Mesothelial cell of epicardium (in vitro differentiated cells): ENCODE measurements at places on chromosomes 5 and 9. TPM values are rescaled to one million over a fixed set of nuclear protein-coding genes. Genes with fewer than 3 reads are reported as not detected.

Gene RETREG1
- 7.8 to 9.2 TPM (median 8.3 TPM) in 3 replicates for total RNA-seq

Gene LCN1
- not detected in 3 replicates for total RNA-seq

Gene ZDHHC11
- total RNA-seq = 9.7 to 13.3 TPM (median 11.4 TPM) in 3 replicates

Gene F12
- total RNA-seq = 2.1 to 2.7 TPM (median 2.3 TPM) in 3 replicates

Gene IFNB1
- not detected in 3 replicates for total RNA-seq

Gene OBP2B
- not detected in 3 replicates for total RNA-seq

DNA sequence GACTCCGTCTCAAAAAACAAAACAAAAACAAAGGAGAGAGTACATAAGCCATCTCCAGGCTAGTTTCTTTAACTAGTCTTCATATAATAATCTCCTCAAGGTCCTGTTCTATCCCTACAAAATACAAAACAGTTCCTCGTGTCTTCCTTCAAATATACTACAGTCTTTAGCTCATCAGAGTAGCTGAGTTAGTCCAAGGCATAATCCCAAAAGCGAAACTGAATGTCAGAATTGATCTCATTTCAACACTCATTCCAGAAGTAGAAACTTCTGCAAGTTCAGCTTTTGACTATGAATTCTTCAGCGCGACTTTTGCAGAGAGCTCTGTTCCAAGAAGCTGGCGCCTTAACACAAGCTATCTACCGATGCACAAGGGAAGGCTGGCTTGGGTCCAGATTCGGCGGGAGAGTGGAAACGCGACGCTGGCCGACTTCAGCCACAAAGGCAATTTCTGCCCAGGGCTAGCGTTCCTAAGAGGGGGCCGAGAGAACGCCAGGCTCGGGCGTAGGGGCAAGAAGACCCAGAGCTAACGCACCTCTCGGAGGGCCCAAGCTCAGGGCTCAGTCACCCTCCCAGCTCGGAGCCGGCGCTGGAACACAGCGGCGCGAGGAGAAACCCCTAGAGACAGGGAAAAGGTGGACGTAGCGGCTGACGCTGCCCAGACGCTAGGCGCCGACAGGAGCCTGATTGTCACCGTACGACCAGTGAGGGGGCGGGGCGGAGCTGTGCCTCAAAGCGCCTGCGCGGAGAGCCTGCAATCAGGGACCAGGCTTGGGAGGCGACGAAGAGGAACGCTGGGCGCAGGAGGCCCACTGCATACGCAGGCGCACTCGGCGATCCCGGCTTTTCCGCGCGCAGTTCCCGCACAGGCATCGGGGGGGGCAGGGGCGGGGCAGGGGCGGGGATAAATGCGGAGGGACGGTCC, 469 bp upstream of the HSDL2 start:
- no peaks in the 10 kb centered on the region for H3K27me3 ChIP-seq
- H3K36me3 ChIP-seq = peaks cover 17% of the 10 kb centered on the region
- H3K4me1 ChIP-seq = peaks cover 47% of the 10 kb centered on the region
- H3K4me3 ChIP-seq = peak overlapping the region; percentile 95
- peak overlapping the region; percentile 100 for H3K27ac ChIP-seq

DNA sequence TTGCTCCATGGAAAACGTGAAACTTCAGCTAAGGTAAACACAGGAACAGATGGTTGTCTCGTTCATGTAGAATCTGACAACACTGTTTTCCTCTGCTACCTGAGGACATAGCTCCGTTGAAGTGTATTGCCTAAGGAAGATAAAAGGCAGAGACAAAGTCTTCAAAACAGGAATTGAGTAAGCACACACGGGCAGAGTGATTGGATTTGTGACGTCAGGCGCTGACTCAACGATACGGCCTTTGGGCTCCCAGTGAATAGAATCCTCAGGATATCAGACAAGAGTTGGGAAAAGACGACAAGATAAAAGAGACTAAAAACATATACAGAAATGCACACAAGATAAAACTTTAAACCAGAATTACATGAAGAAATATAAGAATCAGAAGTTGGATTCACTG, 787.1 kb upstream of the CTNND2 start:
- H3K4me1 ChIP-seq = peaks cover 8% of the 10 kb centered on the region
- H3K27me3 ChIP-seq = no peaks in the 10 kb centered on the region
- H3K27ac ChIP-seq = peak overlapping the region; percentile 5
- no peak overlapping the region for H3K4me3 ChIP-seq
- no peaks in the 10 kb centered on the region for H3K36me3 ChIP-seq

DNA sequence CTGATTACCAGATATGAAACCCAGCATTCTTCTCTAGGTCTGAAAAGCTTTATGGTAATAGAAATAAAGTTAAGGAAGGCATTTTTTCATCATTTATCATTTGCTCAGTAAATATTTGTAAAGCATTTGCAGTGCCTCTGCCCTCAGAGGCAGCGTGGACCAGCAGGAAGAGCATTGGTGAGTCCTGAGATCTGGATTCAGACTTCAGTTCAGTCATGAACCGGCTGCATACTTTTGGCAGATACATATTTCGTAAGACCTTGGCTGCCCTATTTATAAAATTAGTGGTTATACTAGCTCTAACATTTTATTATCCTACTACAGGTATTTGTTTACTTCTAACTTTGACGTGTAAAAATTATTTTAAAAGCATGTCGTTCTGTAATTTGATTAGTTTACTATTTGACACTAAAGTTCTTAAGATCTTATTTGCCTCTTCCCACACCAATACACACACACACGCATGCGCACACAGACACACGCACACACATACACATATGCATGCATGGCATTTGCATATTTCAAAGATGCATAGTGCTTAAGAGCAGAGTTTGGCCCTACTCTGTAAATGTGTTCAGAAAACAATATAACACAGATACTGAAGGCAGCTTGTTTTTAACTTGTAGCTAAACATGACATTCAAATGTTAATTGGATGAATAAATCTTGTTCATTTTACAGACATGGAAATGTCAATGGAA, 101.9 kb downstream of the RPS23 start:
- peaks cover 8% of the 10 kb centered on the region for H3K4me1 ChIP-seq
- H3K36me3 ChIP-seq = peaks cover 9% of the 10 kb centered on the region
- no peak overlapping the region for H3K27ac ChIP-seq
- H3K4me3 ChIP-seq = no peak overlapping the region
- no peak for DNase-seq

GRCh38 chr9:114908104-114908622, 22.2 kb downstream of the TNFSF8 start:
- peak overlapping the region; percentile 7 for H3K4me3 ChIP-seq
- H3K4me1 ChIP-seq = peaks cover 65% of the 10 kb centered on the region
- H3K27ac ChIP-seq = peak overlapping the region; percentile 87
- no peaks in the 10 kb centered on the region for H3K27me3 ChIP-seq

- H3K27me3 ChIP-seq = no peaks in the 10 kb centered on the region
- peaks cover 4% of the 10 kb centered on the region for H3K4me1 ChIP-seq
- H3K4me3 ChIP-seq = no peak overlapping the region
- H3K36me3 ChIP-seq = peaks cover 16% of the 10 kb centered on the region
These were observed 131.8 kb upstream of the SLC12A2 start for GRCh38 chr5:127951791-127952190.

DNA sequence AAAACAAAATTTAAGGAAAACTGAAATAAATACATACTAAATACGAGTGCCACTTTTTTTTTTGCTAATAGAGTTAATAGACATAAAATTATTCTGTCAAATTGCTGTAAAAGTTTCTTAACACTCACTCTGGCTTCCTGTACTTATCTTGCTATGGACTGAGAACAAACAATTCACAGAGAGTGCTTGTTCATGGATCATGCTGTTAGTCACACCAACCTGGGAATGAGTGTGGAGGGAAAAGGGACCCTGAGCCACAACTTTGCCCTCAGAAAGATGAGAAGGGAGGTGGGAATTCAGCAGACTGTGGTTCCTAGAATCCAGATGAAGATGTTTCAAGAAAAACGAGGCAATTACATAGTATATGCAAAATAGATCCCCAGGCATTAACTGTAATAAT, 246.9 kb downstream of the FBXL7 start:
- peaks cover 22% of the 10 kb centered on the region for H3K4me1 ChIP-seq
- H3K36me3 ChIP-seq = peaks cover 14% of the 10 kb centered on the region
- no peaks in the 10 kb centered on the region for H3K27me3 ChIP-seq
- H3K27ac ChIP-seq = peak overlapping the region; percentile 37

DNA sequence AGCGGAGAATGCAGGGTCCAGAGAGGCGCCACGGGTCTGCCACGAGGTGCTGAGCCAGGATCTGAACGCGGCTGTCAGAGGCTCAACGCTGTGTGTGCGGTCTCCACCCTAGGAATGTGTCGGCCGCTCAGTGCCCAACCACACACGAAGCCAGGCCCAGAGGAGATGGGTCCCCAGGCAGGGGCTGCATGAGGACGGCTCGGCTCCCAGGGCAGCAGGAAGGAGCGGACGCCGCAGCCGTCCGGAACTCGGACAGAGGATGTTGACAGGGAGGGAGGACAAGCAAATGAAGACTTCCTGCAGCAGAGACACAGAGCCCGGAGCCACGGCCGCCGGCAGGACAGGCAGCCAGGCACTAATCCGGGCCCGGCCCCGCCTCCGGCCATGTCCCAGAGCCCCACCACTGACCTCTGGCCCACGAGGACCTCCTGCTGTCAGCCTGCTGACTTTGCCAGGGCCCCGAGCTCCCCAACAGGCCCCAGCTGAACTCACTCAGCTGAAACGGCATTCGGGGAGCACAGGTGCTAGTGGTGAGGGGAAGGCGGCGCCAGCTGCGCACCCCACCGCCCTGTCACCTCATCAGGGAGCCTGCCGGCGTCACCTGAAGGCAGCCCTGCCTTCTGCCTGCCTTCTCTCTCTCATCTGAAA, 12.7 kb downstream of the VAV2 start:
- H3K27me3 ChIP-seq = no peaks in the 10 kb centered on the region
- H3K4me3 ChIP-seq = no peak overlapping the region
- peaks cover 37% of the 10 kb centered on the region for H3K4me1 ChIP-seq
- no peaks in the 10 kb centered on the region for H3K36me3 ChIP-seq
- H3K27ac ChIP-seq = peak overlapping the region; percentile 34
- DNase-seq = no peak

GRCh38 chr9:33289496-33289895, 820 bp upstream of the NFX1 start:
- DNase-seq = no peak
- peaks cover 2% of the 10 kb centered on the region for H3K36me3 ChIP-seq
- peaks cover 20% of the 10 kb centered on the region for H3K4me1 ChIP-seq
- H3K27me3 ChIP-seq = no peaks in the 10 kb centered on the region
- peak overlapping the region; percentile 99 for H3K27ac ChIP-seq
- peak overlapping the region; percentile 91 for H3K4me3 ChIP-seq

- no peak overlapping the region for H3K27ac ChIP-seq
- no peak for DNase-seq
- H3K4me3 ChIP-seq = no peak overlapping the region
- no peaks in the 10 kb centered on the region for H3K36me3 ChIP-seq
- H3K4me1 ChIP-seq = peaks cover 23% of the 10 kb centered on the region
These were observed 175.2 kb downstream of the PSAT1 start for GRCh38 chr9:78472111-78472510.

DNA sequence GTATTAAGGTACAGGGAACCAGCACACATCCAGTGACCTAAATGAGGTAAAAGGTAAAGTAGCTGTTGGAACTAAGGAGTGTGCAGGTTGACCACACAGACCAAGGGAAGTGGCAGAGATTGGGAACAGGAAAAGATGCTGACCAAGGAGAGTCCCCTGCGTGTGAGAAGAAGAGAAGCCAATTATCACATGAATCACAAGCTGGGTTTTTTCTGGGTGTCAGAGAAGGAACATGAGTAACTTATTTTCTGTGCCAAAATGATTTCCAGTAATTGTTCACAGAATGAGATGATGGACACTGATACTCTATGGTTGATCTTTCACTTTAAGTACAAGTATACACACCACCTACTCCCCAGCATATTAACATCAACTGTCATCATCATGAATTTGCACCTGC, 130.7 kb upstream of the ACO1 start:
- H3K4me3 ChIP-seq = no peak overlapping the region
- no peaks in the 10 kb centered on the region for H3K36me3 ChIP-seq
- peaks cover 5% of the 10 kb centered on the region for H3K27me3 ChIP-seq

GRCh38 chr9:38127271-38127839, 58.3 kb upstream of the SHB start:
- H3K36me3 ChIP-seq = no peaks in the 10 kb centered on the region
- peaks cover 2% of the 10 kb centered on the region for H3K4me1 ChIP-seq
- no peak overlapping the region for H3K4me3 ChIP-seq

DNA sequence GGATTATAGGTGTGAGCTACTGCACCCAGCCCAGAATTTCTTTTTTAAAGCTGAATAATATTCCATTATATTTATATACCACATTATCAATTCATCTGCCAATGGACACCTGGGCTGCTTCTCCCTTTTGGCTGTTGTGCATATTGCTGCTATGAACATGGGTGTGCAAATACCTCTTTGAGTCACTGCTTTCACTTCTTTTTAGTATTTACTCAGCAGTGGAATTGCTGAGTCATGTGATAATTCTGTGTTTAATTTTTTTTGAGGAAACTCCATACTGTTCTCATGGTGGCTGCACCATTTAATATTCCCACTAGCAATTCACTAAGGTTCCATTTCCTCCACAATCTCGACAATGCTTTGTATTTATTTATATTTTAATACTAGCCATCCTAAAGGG, 36.1 kb upstream of the KIF4B start:
- no peaks in the 10 kb centered on the region for H3K4me1 ChIP-seq
- DNase-seq = no peak
- no peak overlapping the region for H3K27ac ChIP-seq
- no peaks in the 10 kb centered on the region for H3K27me3 ChIP-seq

DNA sequence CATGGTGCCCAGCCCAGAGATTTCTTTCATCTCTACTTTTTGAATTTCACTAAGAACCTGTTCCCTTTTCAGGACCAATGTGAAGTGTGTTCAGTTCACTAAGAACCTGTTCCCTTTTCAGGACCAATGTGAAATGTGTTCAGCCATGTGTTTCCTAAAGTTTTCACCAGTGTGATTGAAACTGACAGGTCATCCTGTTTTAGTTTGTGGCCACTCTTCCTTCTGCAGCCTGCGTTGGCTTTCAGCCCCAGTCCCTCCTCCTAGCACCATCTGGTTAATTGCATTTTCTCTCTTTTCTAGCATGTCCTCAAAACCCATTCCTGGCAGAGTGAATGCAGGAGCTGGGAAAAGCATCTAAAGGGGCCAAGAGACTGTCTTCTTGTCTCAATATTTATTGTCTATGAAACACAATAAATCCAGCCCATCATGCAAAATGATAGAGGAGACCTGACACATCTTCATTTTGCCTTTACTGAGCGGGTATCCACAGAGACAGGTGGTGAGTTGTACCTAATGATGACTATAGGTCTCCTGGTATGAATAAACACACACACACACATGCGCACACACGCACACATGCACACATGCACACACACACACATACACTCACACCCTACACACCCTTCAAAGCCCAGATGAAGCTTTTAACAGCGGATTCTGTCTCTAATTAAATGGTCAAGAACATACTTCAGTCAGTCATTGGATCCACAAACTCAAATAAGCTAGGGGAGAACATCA, 6.1 kb upstream of the PANK3 start:
- no peaks in the 10 kb centered on the region for H3K36me3 ChIP-seq
- no peak overlapping the region for H3K4me3 ChIP-seq
- H3K4me1 ChIP-seq = peaks cover 2% of the 10 kb centered on the region
- no peak overlapping the region for H3K27ac ChIP-seq
- H3K27me3 ChIP-seq = peaks cover 7% of the 10 kb centered on the region
- no peak for DNase-seq

- H3K4me3 ChIP-seq = no peak overlapping the region
- H3K4me1 ChIP-seq = peaks cover 25% of the 10 kb centered on the region
- H3K36me3 ChIP-seq = peaks cover 9% of the 10 kb centered on the region
- H3K27ac ChIP-seq = no peak overlapping the region
These were observed 334.1 kb upstream of the CD180 start for GRCh38 chr5:67530609-67531255.

GRCh38 chr9:128901822-128902221, 19.0 kb upstream of the PHYHD1 start:
- no peak for DNase-seq
- no peaks in the 10 kb centered on the region for H3K4me1 ChIP-seq
- peaks cover 4% of the 10 kb centered on the region for H3K36me3 ChIP-seq
- no peak overlapping the region for H3K4me3 ChIP-seq
- no peak overlapping the region for H3K27ac ChIP-seq

- no peak for DNase-seq
- H3K4me1 ChIP-seq = peaks cover 31% of the 10 kb centered on the region
- H3K4me3 ChIP-seq = peak overlapping the region; percentile 97
- H3K27ac ChIP-seq = peak overlapping the region; percentile 99
- no peaks in the 10 kb centered on the region for H3K27me3 ChIP-seq
These were observed 1.8 kb downstream of the ARRDC3 start for GRCh38 chr5:91381239-91381773.
